ENCODE measurements at places on chromosomes 1 and 21.

GRCh38 chr1:51497340-51497739 lies 21.7 kb downstream of the EPS15 start:
- DNase-seq, result no peak

DNA sequence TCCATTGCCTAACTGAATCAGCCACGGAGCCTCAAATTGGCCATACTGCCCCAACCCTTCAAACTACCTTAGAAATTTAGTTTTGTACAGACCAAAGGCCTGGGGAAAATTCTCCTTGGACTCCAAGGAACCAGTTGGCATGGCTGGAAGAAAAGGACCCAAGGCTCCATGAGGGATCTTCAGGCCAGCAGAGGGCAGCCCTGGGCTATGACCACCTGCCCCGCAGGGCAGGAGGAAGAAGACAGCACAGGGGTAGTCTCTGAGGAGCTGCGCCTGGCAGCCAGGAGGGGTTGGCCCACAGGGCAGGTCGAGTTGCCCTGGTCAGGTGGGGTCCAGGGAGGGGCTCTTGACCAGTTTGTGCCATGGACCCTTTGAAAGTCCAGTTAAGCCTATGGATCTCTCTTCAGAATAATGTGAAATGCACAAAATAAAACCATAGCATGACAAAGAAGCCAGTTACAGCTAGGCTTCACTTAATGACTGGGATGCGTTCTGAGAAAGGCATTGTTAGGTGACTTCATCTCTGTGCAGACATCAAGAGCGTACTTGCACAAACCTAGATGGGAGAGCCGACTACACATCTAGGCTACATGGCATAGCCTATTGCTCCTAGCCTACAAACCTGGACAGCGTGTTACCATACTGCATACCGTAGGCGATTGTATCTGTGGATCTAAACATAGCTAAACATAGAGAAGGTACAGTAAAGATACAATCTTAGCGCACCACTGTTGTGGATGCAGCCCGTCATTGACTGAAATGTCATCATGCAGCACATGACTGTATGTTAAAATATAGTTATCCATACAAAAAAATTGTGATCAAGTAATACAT lies 26.1 kb downstream of the CACNA1S start:
- DNase-seq, result peak; percentile 27

GRCh38 chr1:33433509-33434362 lies 2.8 kb upstream of the PHC2 start:
- no peak for DNase-seq

DNA sequence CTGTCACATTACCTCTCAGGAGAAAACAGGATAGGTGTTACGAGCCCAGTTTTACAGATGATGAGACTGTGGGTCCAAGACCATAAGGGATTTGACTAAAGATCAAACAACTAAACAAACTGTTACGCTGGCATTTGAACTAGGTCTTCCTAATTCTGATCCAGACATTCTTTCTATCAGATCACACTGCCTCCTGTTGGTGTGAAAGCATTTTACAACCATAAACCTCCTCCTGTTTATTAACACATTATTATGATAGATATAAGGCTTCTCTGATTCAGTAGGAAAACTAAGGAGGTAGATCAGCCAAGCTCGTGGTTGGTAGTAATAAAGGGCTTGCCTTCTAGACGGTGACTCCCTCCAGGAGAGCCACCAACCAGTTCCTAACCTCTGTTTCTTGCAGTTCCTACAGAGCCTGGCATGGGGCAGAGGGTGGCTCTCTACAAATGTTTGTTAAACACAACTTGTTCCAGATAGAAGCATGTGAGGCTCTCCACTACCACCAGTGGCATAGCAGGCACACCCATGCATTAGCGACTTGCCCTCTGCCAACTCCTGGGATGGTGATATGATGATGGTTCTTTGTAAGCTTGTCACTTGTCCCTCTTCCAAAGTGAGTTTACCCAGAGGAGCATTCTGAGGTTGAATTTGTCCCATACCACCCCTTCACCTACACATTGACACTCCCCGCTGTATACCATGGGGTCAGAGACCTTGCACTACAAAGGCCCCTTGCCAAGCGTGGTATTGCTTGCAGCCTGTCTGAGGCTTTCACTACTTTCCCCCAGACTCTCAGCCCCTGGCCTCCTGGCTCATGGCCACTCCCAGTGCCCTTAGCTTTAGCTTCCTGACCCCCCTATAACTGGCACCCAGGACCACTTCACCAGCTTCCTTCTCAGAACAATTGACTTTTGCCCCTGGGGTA lies 96.4 kb upstream of the HOOK1 start:
- no peak for DNase-seq

- DNase-seq, result no peak
Observed at GRCh38 chr1:227765261-227766014, 30.2 kb downstream of the SNAP47 start.

DNA sequence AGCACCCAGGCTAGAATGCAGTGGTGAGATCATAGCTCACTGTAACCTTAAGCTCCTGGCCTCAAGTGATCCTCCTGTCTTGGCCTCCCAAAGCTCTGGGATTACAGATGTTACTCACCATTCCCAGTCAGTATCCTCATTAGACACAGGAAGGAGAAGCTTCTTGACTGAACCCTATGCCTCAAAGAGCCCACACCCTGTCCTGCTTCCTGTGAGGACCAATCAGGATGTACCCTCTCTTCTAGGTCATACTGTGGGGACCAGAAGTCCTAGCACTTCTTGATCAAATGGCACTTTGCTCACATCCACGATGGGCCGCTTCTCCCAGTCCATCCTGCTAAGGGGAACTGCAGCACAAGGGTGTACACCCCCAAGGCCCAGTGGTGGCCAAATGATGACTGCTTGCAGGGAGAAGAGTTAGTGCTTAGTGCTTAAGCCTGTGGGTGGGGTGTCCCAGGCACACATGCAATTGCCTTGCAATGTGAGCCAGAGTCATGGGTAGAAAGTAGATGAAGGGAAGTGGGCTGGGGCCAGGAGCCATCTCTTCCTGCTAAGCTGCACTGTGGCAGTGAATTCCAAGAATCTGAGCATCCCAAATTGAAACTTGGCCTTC lies 9.8 kb downstream of the CD34 start:
- no peak for DNase-seq

DNA sequence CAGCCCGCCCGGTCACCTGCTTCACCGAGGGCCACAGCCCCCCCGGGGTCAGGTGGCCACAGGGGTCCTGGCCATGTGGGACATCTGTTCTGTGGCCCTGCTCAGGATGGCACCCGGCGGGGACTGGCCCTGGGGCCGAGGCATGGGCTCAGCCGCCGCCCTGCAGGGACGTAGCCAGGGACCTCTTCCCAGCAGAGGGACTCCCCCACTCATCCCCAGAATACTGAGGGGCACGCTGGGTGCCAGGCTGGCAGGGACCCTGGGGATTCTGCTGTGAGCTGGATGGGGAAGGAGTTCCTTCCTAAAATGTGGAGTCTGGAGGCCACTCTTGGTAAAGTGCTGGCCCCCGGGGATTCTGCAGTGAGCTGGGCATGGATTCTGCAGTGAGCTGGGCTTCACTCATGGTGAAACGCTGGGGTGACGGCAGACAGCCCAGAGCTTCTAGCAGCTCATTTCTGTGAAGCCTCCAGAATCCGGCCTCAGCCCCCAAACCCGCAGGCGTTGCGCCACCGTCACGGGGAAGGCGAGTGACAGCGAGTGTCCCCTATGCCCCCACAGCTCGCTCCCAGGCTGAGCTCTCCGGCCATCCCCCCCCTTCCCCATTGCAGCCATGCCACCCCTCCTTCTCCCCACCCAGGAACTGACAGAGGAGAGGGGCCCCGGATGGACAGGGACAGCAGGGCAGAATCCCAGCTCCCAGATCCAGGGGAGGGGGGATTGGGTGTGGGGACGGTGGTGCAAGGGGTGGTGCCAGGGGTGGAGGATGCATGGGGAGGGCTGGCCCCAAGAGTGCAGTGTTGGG lies 1.4 kb downstream of the ITGB2 start:
- no peak for DNase-seq

DNA sequence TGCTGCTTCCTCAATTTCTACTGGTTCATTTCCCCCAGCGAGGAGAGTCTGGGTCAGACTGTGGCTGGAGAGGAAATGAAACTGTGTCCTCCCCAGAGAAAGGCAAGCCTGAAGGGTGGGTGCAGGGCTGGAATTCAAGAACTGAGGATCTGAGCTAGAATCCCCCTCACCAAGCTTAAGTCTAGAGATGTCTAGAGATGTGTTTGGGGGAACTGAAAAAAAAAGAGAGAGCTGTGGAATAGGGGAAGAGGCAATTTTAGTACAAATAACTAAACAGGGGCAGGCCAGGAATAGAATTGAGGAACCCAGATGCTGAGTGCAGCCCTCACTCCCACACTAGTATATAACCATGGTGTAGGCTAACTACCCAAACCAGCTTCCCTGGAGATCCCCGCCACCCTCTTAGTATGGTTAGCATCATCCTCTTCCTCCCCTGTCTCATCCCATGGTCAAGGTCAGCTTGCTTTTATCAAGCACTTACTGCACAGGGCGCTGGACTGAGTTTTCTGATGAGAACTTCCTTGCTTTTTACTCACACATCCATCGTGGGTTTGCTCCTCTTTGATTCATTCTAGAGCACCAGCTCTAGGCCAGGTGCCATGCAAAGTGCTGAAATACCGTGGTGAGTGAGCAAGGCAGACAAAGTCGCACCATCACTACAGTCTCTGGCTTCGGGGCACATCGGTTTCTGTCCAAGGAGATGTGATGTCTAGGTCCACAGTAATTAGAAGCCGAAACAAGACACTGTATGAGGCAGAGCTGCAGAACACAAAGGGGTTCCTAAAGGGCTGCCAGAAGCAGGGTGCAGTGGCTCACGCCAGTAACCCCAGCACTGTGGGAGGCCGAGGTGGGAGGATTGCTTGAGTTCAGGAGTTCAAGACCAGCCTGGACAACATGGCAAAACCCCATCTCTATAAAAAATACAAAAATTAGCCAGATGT lies 112.9 kb upstream of the IPO9 start:
- DNase-seq, result no peak

GRCh38 chr1:215118081-215118480 lies 35.5 kb downstream of the KCNK2 start:
- DNase-seq, result no peak

DNA sequence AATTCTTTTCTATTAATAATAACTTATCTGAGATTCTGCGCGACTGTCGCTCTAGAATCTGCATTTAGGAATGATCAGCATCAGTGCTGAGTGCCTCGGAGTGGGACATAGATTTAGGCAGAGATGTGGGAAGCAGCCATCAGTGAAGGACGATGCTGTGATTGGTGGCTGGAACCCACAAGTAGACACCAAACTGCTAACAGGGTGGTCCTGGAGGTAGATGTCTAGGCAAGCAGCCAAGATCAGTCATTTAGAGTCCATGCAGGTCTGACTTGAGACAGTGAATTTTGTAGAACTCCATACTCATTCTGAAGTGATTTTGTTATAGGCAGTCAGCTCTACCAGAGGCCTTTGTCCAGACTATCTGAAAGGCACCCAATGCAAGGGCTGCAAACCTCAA lies 51.8 kb upstream of the LYST start:
- no peak for DNase-seq

GRCh38 chr21:45918835-45919447 lies 62.6 kb upstream of the COL6A1 start:
- DNase-seq, result no peak

- no peak for DNase-seq
Observed at GRCh38 chr1:8238141-8239038, 79.5 kb upstream of the SLC45A1 start.

Data from CD8-positive, alpha-beta T cell (primary cell).